ENCODE measurements at places on chromosomes 16 and 17.

GRCh38 chr16:88424587-88425235 is 28.4 kb upstream of the ZFPM1 start:
- DNase-seq, result no peak

DNA sequence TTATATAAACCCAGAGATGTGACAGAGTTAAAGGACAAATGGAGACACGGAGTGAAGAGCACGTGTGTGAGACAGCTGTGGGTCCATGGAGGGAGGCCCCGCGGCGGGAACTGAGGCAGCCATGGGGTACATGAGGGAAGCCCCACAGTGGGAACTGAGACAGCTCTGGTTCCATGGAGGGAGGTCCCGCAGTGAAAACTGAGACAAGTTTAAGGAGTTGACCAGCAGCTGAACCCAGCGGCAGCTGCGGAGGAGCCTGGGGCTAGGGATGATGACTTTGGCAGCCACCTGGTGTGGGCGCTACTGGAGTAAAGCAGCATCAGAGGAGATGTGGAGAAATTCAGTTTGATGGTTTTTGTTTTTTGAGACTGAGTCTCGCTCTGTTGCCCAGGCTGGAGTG is 185.1 kb downstream of the RPTOR start:
- DNase-seq, result no peak

GRCh38 chr17:19702217-19702641 is 14.2 kb downstream of the SLC47A2 start:
- DNase-seq, result no peak

DNA sequence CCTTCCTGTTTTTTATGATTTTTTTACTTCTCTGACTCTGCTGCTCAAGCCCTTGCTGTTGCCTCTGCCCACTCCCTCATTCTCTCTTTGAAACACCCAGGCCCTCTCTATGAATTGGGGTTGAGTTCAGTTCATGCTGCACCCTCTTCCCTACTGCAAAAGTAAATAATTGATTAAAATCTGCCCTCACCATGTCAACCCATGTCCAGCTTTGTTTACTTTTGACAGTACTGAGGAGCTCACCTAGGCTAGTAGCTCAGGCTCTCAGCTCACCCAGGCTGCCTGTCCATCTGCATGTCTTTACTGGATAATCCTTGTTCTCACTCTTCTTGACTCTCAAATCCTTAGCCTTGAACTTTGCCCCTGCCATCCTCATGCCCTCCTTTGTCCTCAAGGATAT is 95.2 kb downstream of the SPACA3 start:
- DNase-seq, result no peak

- DNase-seq, result no peak
Observed at GRCh38 chr17:66541461-66542128, 239.2 kb downstream of the PRKCA start.

DNA sequence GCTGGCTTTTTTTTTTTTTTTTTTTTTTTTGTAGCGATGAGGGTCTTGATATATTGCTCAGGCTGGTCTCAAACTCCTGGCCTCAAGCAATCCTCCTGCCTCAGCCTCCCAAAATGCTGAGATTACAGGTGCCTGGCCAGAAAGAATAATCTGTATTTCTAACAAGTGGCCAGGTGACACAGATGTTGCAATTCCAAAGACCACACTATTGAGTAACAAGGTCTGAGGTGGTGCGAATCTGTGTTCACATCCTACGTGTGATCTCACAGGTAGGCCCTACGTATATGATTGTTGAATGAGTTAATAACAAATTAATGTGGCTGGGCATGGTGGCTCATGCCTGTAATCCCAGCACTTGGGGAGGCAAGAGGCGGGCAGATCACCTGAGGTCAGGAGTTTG is 33.3 kb downstream of the OTOA start:
- DNase-seq, result no peak

- DNase-seq, result no peak
Observed at GRCh38 chr17:40526668-40527067, 25.2 kb upstream of the TNS4 start.

DNA sequence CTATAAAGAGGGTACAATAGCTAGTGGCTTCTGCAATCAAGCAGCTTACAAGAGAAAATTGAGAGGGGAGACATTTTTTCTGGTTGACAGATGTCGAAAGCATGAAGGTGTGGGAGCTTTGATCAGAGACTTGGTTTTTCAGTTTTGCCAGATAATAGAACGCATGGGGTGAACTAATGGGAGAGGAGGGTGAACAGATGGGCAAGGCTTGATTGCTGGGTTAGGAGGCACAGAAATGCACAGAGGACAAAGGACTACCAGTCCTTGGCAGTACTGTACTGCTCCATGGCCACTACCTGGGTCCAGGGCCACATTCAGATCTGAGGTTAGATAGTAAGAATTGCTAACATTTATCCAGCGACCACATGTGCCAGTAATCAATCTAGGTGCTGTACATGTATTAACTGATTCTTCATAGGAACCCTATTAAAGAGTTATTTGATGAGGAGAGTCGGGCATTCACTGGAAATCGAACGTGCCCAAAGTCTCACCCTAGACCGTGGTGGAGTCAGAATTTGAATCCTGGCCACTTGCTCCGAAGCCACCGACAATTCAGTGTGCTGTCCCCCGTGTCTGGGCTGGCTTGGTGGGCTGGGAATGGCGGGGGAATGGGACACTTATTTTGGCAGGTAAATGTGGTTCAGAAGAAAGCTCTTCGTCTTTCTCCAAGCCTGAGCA is 873 bp upstream of the KSR1 start:
- DNase-seq, result no peak

DNA sequence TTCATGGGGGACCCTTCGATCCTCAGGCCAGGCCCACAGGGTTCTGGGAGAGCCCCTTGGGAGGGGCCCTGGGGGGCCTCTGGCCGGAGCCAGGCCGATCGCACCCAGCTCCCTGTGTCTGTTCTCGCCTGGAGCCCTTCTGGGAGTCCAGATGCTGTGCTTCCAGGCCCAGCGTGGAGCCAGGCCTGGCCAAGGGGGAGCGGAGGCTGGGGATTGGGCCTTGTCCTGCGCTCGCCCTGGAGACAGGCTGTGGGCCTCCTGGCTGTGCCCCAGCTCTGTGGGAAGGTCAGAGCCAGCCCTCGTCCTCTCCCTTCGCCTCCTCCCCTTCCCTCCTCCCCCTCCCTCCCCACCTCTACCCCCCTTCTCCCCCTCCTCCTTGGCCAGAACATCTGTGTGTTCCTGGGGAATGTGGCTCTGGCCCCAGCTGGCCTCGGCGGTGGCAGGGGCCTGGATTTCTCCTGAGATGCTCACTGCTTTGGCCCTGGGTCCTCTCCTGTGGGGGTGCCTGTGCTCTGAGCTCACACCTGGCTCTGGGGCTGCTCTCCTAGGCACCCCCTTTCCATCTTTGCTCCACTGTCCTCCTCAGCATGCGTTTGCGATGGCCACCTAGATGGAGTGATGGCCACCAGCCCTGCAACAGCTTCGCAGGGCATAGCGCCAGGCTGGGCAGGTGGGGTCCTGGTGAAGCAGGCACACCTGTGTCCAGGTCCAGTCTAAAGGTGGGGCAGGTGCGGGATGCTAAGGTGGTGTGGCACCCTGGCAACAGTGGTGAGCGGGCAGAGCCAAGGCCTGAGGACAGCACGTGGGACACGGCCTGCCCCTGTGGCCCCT is 90.6 kb upstream of the CIBAR2 start:
- DNase-seq, result no peak

DNA sequence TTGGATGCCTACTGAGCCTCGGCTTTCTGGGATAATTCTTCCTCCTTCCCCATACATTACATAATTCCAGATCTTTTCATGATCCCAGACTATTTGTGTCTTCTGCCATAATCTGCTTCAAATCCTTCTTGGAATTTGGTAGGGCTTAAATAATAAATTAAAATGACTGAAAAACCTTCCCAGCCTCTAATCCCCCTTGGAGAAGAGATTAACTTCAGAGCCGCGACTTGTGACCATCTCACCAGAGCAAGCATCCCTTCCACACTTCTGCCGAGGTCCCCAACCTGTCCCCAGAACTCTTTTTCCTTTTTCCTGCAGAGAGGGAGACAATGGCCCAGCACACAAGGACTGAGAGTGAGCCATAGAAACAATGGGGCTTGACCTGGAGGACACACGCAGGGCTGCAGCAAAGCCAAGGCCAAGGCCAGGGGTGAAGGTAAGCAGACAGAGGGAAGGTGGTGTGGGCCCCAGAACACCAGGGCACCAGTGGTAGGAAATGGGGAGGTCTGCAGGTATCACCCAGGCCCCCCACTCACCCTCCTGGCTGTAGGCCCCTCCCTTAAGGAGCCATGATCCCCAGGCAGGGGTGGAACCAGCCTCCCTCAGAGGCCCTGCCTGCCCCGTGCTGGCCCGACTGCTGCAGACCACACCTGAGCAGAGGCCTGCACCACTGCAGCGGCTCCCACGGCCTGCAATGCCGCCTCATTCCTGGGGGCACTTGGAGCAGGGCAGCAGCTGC is 9.6 kb upstream of the BCAR1 start:
- DNase-seq, result no peak

- DNase-seq, result no peak
Observed at GRCh38 chr17:42346481-42346880, 41.8 kb downstream of the STAT3 start.

DNA sequence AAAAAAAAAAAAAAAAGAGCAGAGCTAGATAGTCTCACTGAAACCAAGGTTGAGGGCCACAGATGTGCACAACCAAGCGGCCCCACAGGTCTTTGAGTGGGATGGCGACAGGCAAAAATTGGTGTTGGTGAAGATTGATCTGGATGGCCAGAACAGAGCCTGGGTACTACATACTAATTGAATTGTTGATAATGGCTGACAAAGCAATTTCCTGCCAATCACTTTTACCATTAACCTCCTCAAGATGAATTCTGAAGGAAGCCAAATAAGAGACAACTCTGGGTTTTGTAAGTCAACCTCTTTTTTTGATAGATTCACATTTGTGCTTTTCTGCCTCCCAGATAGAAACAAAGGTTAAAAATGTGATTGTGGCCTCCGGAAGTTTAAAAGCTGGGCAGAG is 19.4 kb upstream of the HS3ST3B1 start:
- DNase-seq, result no peak

DNA sequence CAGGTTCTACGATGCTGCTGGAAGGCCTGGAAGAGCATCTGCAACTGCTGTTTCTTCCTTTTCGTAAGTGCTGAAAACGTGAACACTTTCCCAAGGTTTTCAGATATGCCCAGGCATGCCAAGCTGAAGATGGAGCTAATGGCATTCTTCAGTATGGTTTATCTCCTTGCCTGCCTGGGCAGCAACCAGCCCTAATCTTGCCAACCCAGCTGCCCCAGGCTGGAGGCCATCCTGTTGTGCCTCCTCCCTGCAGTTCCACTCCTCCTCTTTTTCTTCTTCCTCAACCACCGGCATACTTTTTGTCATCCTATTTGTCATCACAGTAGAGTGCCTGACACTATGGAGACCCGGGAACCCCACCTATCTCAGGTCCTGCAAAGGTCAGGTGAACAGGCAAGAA is 1849.3 kb downstream of the TP53TG3F start:
- no peak for DNase-seq

GRCh38 chr16:2238150-2238837 is 2.0 kb downstream of the DNASE1L2 start:
- DNase-seq, result no peak

DNA sequence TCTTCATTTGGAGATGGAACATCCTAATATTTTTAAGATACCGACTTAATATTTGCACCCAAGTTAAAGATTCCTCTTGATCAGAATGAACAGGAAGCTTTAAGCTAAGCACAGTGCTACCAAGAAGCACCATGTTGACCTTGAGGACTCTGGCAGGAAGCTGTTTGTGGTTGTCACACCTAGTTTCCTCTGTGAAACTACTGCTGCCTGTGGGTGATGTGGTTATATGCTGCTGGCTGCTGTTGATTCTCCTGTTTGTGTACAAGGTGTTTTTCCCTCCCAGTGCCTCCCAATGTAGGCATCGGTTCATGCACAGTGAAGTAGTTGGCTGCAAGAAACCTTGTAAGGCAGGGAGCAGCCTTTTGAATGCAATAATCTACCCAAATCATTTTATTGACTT is 23.4 kb downstream of the RBL2 start:
- DNase-seq, result peak; percentile 78

- no peak for DNase-seq
Observed at GRCh38 chr17:80842456-80843013, 149.1 kb upstream of the CHMP6 start.

DNA sequence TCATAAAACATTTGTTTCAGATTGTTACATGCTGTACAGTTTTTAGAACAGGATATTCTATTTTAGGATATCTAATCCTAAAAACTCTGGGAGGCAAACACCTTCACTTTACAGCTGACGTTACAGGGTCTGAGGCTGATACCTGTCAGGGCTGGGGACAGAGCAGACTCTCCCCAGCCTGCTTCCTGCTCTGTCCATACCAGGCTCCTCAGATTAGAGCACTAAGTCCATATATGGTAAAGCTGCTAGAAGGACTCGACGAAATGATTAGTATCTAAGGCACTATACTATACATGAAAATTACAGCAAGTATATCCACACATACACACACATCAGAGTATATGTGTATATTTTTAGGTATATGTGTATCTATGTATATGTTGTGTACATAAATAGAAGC is 125.2 kb downstream of the ZFHX3 start:
- no peak for DNase-seq

- DNase-seq, result peak; percentile 50
Observed at GRCh38 chr17:79420318-79421243, 190.3 kb downstream of the RBFOX3 start.

DNA sequence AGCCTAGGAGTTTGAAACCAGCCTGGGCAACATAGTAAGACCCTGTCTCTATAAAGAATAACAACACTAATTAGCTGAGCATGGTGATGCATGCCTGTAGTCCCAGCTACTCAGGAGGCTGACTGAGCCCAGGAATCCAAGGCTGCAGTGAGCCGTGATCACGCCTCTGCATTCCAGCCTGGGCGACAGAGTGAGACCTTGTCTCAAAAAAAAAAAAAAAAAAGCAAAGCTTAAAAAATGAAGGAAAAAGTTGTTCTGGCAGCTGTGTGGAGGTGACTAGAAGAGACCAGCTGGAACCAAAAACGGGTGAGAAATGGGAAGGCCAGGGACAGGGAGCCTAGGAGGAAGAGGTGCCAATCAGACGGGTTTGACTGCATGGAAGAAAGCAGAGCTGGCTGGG is 4.2 kb downstream of the BCL7C start:
- no peak for DNase-seq

DNA sequence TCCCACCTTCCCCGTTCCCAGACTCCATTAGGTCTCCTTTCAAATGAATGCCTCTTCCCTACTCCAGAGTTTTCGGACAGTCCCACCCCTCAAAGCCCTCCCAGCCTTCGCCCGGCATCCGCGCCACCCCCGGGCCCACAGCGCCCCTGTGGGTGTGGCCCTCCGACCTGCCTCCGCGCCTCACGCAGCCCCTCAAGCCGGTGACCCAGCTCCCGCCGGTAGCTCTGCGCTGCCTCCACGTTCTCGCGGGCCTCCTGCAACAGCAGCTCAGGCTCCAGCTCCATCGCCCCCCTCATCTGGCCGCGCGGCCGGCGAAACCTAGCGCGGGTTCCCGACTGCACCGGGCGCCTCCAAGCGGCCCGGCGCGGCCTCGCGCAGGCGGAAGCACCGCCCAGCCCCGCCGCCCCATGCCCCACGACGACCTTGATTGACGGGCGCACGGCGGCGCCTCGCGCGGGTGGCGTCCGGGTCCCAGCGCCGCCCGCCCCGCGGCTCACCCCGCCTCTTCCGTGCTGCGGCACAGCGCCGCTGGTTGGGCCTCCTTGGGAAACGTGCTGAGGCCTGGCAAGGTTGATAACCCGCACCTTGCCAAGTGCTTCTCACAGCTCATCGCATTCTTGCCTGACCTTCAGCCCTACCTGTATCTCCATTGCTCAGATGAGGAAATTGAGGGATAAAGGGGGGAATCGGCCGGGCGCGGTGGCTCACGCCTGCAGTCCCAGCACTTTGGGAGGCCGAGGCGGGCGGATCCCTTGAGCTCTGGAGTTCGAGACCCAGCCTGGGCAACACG is at the start of gene CRLF3:
Gene CRLF3, minus strand, starts transcription at position 337 of the 790 bp plus-strand sequence. Its CDS starts 41 bp downstream, at position 296.
- DNase-seq, result peak; percentile 91

Data from stimulated activated CD4-positive, alpha-beta T cell treated with anti-CD3 and anti-CD28 coated beads, Interleukin-1b, Interleukin-23, amount 100 ng/mL, for 48 hours (primary cell).